ENCODE measurements at places on chromosomes 7 and 10.
A peak's percentile ranks its signal among the peaks of the same experiment; 100 is the strongest.

GRCh38 chr7:132846086-132846485 is 235.8 kb downstream of the CHCHD3 start:
- no peak for DNase-seq

GRCh38 chr10:11934262-11934661 is 108.3 kb downstream of the UPF2 start:
- no peak for DNase-seq

GRCh38 chr7:21278944-21279343 is 148.9 kb upstream of the SP4 start:
- no peak for DNase-seq

DNA sequence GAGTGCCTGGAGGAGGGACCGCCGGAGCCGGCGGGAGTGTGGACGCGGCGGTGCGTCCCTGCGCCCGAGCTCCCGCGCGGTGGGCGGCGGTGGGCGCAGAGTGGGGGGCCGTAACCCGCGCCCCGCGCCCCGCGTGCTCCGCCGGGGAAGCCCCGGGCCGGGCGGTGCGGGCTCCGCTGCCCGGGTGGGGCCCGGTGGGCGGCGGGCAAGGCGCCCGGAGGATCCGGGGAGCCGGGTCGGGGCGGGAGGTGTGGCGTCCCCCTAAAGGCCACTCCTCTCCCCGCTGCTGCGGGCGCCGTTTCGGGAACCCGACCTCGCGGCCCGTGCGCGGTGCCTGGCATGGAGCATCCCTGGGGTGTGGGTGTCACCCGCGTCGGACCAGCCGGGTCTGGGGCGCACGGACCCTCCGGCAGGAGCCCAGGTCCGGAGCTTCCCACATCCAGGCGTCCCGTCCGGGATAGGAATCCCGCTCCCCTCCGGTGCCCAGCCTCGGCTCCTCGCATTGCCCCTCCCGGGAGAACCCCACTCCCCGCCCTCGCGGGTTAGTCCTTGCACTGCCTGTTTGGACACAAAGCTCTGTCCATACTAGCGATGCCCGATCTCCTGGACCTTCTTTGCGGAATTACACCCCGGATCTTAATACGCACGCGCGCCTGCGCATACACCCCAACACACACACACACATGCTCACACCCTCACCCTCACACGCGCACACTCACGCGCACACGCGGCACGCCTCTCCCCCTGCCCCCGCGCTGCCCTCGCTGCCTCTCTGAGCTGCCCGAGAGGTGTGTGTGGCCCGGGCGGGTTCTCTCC is 723 bp downstream of the MTURN start:
- peak; percentile 72 for DNase-seq

- no peak for DNase-seq
Observed at GRCh38 chr10:974785-975074, 13.5 kb upstream of the GTPBP4 start.

GRCh38 chr7:2814946-2815874 is 28.9 kb downstream of the GNA12 start:
- DNase-seq, result no peak

DNA sequence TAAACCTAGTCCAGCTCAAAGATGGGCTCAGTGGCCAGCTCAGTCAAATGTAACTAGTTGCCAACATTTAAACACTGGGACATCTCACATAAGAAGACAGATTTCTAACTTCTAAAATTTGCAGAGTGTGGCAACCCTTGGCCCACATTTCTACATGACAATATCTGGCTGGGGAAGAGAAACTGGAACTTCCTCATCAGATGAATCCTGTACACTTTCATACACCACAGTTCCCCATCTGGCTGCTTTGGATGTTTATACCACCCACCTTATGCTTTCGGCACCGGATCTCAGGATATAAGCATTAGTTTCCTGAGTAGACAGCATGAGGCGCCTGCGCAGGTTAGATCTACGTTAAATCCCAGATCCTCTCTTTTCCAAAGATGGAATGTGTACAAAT is 199.3 kb downstream of the PRKG1 start:
- DNase-seq, result no peak

- peak; percentile 59 for DNase-seq
Observed at GRCh38 chr7:105678811-105679495, 97.7 kb upstream of the EFCAB10 start.

DNA sequence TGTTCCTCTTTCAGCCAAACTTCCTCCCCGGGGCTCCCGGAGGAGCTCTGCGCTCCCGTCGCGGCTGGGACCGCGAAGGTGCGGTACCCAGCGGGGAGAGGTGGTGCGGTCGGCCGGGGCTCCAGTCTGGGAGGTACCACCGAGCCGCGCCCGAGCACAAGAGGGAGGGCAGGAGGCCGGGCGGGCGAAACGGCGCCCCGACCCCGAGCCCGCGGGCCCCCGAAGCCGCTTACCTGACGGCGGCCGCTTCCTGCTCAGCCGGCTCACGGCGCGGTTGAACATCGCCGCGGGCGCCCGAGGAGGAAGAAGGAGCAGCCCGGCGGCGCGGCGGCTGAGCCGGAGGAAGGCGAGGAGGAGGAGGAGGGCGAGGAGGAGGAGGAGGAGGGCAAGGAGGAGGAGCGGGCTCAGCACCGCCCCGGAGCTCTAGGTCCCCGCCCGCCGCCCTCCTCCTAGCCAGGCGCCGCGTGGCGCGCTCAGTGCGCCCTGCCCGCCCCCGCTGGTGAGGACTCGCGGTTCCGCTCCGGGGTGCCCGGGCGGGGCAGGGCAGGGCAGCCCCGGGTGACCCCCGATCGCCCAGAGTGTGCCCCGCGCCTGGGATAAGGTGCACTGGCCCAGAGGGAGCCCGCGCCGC is at the start of gene RGS10:
Gene RGS10, minus strand, starts transcription at position 363 of the 631 bp plus-strand sequence. Its CDS starts 81 bp downstream, at position 282.
- DNase-seq, result peak; percentile 82

DNA sequence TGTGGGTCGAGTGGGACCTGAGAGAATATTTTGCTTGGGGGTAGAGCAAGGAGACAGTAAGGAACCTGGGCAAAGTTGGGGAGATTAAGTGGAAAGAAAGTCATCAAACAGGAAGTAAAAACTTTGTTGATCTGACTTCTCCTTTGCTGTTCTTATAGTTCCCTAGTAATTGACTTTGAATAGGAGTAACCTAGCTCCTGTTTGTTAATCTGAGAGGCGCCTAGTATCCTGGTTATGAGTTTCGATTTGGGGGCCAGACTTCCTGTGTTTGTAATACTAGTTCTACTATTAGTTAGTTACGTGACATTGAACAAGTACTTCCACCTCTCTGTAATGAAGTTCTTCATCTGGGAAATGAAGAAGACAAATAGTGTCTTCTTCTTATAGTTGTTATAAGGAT is 99.1 kb downstream of the ZNF365 start:
- DNase-seq, result no peak

DNA sequence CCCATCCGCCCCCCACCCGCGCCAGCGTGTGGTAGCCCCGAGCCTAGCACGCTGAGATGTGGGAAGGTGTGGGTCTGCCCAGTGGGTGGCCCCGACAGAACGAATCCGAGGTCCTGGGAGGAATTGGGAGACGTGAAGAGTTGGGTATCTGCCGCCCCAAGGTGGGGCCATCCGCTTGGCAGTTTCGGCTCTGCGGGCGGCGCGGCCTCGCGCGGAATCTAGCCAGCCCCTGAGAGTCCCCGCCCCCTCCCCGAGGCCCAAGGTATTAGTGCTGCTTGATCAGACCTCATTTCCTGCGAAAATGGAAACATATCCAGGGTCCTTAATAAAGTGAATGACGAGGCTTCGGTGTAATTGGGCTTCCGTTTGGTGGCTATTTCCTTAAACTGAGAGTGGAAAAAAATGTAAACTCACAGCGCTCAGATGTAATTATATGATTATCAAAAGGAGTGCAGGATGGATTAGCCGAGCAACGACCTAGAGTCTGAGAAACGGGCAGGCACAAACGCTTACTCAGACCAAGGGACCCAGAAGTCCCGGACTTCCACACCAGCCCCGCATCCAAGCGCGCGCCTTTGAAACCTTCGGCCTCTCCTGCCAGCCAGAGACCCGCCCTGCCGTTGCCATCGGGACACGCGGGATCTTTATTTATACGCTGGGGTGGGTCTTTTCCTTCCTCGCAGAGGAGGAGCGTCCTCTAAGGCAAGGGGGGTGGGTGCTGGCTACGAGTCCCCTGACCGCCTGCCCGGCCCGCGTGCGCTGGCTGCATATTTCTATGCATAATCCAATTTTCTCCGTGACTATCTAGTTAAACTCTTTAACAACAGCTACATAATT is 12.8 kb downstream of the LBX1 start:
- DNase-seq, result no peak

DNA sequence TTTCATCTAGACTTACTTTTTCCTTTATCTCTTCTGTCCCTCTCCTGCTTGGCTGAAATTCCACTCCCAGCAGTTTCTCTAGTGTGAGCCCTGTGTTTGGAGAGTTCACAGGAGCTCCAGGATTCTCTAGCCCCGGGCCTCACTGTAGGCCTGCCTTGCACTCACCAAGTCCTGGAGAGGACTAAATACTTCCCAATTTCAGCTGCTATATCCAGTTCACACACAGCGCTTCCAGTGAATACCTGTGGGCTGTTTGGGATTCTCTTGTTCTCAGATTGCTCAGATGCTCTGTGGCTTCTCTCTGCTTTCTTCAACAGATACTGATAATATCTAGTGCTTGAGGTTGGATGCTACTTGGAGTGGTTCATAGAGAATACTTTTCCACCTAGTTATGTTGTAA is 46.0 kb downstream of the MINPP1 start:
- DNase-seq, result no peak

GRCh38 chr7:154231732-154232131 is 179.5 kb downstream of the DPP6 start:
- no peak for DNase-seq

DNA sequence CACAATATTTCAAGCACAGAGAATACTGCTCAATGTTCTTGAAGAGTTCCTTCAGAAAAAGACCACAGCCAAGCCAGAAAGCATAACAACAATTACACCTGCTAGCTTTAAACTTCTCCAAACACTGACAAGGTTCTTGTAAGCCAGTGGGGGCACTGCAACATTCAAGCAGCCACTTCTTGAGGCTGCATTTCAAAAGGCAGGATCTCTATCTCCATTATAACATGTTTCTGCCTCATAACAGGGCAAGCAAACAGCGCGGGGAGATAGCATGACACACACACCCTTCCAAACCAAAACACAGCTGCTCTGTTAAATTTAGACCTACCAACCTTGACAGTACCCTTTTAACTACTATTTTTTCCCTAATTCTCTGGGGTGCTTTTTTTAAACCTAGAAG is 30.8 kb downstream of the CHCHD3 start:
- no peak for DNase-seq

GRCh38 chr10:21445163-21445562 is 80.3 kb downstream of the SKIDA1 start:
- DNase-seq, result no peak

DNA sequence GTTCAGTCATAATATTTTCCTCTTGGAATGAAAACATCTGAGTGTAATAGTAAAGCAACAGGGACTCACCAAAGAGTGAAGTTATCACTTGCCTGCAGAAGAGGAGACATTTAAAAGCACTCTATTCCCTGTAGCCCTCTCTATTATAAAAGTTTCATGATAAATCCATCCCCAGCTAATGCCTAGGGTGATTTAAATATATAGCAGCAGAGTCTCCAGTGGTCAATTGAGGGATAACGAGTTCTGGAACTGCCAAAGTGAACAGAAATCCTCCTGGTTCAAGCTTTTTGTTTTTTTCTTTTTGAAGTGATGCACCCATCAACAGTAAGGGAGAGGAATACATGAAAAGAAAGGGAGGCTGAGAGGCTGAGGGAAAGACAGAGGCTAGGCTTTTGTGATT is 87.3 kb downstream of the EVX1 start:
- DNase-seq, result no peak

DNA sequence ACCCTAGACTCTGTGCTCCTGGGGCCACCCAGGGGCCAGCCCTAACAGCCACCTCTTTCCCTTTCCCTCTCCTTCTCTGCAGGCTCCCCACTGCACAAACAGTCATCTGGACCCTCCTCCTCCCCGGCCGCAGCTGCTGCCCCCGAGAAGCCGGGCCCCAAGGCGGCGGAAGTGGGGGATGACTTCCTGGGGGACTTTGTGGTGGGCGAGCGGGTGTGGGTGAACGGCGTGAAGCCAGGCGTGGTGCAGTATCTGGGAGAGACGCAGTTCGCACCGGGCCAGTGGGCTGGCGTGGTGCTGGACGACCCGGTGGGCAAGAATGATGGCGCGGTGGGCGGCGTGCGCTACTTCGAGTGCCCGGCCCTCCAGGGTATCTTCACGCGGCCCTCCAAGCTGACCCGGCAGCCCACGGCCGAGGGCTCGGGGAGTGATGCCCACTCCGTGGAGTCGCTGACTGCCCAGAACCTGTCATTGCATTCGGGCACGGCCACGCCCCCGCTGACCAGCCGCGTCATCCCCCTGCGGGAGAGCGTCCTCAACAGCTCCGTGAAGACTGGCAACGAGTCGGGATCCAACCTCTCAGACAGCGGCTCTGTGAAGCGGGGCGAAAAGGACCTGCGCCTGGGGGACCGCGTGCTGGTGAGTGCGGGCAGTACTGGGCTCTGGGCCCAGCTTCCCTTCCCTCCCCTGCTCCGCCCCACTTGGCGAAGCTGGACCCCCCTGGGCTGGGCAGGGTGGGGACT is 49.3 kb downstream of the CLIP2 start:
- no peak for DNase-seq

GRCh38 chr7:89200758-89201157 is 405.2 kb upstream of the TEX47 start:
- DNase-seq, result no peak

- DNase-seq, result no peak
Observed at GRCh38 chr7:29468196-29468595, 95.4 kb upstream of the PRR15 start.

DNA sequence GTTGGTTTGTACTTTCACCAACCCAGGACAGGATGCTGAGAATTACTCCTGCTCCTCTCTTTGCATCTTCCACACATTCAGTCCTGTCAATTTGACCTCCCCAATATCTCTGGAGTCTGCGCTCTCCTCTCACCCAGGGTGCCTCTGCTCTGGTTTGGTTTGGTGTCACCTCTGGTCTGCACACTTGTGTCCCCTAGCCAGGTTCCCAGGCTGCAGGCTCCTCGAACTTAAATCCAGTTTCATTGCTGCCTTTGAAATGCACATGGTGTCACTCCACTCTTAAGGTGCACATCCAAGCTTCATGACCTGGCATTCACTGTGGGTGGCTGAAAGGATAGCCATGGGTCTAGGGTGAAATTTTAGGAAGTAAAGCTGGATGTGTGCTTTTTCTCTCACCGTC is 271.6 kb downstream of the RPS24 start:
- DNase-seq, result no peak

DNA sequence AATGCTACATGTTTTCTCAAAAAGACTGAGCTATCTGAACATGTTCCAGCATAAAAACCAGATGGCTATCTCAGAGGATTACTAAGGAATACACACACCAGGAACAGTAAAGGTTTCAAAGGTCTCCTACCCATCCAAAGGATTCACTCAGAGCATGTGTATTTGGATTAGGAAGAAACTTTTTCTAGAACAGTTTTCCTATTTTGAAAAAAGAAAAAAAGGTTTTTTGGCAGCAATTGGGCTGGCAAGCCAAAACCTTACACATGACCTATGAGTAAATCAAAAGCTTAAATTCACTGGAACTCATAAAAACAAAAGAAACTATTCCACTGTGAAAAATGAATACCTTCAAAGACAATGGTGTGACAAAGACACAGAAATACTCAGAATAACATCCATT is 9.6 kb downstream of the TPK1 start:
- no peak for DNase-seq
